Activated CD8-positive, alpha-beta memory T cell treated with anti-CD3 and anti-CD28 coated beads for 1 hour (primary cell): ENCODE measurements at places on chromosomes 7 and 10.

- no peak for DNase-seq
These were observed 8.0 kb downstream of the GRIFIN start for GRCh38 chr7:2468227-2468626.

DNA sequence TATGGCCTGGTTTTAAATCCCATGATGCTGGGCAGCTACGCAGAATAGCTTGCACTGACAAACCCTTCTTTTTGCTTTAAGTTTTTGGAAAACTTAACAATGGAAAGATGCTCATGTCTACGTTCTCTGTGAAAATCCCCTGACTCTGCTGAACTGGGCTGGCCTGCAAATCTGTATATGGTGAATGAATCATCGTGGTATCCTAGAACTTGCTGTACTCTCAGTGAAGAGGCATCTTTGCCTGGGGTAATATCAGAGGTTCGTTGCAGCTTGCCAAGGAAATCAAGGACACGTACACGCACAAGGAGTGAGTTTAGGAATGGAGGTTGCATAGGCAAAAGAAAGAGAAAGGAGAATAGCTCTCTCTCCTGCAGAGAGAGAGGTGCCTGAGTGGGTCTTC lies 382.0 kb upstream of the ADARB2 start:
- DNase-seq: no peak

DNA sequence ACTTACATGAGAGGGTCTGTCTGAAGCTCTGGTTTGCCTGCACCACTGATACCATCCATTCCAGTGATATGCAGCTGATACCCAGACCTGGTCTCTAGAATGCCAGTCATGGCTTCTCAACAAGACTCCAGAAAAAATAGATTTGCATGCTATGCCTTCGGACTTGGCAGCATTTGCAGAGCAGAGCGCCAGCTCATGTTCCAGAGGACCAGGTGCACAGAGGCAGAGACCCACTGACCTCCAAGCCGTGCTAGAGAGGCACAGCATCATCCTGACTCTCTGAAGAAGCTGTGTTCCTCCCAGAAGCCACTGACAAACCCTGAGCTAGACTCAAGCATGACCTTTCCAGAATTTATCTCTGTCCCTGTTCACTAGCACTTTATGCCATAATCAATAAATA lies 6.9 kb upstream of the PRKAG2 start:
- no peak for DNase-seq

DNA sequence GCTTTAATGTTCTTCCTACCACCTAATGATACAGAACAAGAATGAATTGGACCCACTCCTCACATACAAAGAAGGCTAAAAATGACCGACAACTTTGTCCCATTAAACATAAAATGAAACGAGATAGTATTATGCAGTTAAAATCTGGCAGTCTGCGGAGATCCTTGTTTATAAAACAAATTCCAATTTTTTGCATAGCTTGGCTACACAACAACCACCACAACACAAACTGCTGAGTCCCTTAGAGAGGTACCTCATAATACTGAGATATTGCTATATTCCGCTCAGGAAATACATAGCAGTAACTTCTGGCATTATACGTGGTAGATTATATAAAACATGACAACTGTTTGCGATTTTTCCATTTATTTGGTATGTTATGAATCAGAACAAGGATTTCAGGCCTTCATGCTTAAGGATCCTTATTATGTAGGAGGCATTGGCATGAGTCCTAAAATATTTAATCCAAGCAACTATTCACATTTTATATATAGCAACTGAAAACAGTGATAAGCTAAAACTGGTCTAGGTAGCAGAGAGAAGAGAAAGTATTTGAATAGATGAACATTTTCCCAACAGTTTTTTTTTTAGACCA lies 96.0 kb downstream of the ANK3 start:
- no peak for DNase-seq

DNA sequence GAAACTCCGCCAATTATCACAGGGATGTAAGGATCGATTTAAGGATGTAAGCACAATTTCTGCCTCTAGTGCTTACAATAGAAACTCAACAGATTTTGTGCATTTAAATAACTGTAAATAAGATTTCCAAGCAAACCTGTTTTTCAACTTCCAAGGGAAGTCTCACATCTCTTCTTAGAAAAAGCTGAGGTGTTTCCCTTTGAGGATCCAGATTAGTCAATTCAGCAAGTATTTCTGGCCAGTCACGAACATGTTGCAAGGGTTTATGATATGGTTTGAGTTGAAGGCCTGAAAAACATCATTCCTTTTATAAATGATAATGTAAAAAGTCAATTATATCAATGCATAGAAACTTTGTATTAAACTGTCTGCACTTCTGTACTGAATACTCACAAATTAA lies 23.9 kb downstream of the KRIT1 start:
- no peak for DNase-seq

- no peak for DNase-seq
These were observed 51.3 kb upstream of the NFE2L3 start for GRCh38 chr7:26100406-26101339.

- no peak for DNase-seq
These were observed 68.8 kb downstream of the PCGF5 start for GRCh38 chr10:91289305-91289704.

DNA sequence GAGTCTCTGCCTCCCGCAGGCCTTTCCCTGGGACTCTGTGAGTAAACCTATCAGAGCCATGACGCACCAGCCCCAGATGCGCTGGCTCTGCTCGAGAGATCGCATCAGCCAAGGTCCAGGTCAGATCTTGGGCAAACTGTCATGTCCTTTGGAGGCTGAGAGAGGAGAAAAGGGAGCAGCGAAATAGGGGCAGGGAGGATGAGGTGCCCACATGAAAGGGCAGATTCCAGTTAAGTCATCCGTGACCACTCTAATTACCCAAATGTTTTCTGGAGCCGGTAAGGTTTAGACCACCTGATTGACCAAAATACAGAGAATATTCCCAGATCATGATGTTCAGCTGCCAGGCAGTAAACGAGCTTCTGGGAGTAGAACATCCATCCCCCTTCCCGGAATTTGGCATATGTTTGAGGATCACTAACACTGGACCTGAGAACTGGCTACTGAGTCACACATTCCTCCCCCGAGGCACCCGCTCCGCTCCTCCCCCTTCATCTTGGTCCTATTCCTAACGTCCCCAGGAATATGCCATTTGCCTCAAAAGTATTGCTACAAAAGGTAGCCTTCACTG lies 88.0 kb downstream of the FGFR2 start:
- no peak for DNase-seq

DNA sequence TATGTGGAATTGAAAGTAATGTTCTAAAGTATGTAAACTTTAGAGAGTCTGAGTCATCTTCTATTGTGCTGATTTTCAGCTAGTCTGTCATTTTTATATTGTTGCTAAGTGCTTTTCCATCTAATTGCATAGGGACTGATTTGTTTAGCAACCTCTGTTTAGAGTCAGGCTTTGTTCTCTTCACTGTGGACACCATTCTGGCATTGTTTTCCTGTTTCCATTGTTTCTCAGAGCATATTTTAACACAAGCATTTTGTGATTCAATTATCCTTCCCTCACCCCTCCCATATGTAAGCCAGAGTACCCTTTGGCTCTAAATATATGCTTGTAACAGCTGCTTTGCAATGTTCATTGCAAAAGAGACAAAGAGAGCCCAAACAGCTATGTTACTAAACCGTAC lies 748.4 kb upstream of the PHF14 start:
- DNase-seq: no peak

DNA sequence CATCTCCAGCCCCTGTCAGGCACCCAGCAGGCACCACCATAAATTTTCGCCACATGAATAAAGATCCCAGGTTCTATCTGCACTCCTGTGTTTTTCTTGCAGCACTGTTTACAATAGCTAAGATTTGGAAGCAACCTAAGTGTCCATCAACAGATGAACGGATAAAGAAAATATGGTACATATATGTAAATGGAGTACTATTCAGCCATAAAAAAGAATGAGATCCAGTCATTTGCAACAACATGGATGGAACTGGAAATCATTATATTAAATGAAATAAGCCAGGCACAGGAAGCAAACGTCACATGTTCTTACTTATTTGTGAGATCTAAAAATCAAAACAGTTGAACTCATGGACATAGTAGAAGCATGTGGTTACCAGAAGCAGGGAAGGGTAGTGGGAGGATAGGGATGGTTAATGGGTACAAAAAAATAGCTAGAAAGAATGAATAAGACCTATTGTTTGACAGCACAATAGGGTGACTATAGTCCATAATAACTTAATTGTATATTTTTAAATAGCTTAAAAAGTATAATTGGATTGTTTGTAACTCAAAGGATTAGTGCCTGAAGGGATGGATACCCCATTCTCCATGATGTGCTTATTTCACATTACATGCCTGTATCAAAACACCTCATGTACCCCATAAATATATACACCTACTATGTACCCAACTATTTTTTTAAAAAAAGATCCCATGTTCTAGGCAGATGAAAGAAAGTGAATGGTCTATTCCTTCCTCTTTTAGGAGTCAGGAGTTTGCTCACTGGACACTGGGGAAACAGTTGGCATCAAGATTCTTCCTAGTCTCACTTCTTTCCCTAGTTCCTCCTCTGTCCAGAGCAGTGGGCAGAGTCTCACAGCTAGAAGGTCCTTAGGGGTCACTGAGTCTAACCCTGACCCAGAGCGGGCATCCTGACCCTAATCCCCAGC lies 1.0 kb upstream of the NPFFR1 start:
- no peak for DNase-seq

DNA sequence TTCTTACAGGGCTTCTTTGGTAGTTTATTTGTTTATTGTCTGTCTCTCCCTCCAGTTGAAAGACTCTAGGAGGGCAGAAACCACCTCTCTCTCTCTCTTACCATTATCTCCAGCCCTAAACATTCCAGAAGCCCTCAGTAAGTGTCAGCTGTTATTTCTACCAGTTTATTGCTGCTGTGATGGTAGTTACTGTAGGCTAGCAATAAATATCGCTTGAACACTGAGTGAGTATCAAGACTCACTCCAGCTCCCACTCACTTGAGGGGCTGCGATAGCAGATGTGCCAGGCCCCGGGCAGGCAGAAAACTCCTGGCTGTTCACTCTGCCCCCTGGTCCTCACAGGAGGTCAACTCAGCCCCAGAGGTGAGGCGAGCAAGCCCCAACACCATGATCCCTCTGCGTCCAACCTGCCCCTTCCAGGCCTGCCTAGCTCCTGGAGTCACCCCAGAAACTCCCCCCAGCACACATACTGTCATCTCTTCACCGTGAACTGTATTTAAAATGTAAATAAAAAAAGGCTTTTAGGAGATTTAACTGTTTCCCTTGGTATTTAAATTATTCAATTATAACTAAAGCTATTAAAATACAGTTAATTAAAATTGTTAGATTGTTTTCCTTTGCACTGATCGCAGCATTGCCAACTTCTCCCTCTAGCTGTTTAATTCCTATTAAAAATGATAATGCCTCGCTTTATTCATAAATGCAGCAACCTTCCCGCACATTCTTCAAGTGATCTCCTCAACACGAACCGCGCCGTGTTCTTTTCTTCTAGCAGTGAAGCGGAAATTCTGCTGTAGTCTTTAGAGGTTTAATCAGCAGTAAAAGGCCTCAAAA lies 321.1 kb upstream of the ZMIZ1 start:
- DNase-seq: no peak

DNA sequence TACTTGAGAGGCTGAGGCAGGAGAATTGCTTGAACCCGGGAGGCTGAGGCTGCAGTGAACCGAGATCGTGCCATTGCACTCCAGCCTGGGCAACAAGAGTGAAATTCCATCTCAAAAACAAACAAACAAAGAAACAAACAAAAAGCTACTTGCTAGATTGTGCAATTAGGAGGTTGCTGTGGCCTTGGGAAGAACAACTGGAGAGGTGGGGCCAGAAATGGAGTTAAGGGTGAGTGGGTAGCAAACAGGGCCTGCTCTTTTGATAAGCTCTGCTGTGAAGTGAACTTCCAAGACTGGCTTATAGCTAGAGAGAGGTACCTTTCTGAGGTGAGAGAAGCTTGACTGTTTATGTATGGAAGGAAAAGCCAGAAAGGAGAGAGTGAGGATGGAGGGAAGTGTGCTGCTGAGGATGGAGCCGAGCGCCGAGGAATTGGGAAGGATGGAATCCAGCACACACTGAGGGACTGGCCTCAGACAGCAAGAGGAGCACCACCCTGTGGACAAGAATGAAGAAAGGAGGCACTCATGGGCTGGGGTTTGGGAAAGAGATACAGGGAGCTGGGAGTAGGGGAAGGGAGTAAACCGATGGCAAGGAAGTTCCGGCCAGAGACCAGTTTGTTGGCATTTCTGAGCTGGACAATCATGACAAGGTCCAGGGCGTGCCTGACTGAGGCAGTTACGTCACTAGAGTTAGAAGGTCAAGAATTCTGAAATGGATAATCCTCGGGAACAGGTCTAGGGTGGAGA lies 7.0 kb upstream of the RPEL1 start:
- no peak for DNase-seq

- DNase-seq: no peak
These were observed 3.1 kb upstream of the TAS2R38 start for GRCh38 chr7:141976524-141977245.

- no peak for DNase-seq
These were observed 44.4 kb downstream of the MYPN start for GRCh38 chr10:68153473-68154210.

DNA sequence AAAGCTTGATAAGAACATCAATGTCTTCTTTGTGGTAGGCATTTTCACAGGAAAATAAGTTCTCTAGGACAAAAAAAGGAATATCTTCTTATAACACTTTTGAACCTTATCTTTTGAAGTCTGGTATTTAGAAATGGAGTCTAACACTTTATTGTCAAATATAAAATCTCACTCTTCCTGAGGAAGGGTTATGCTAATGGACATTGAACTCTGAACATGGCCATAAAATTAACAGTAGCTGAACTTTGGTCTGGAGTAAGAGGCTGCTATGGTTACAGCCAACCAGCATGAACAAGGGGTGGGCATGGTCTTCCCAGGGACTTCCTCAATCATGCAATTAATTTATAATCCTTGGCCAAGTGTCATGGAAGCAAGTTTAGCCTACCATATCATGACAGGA lies at the start of gene CLRN3:
Gene CLRN3 (minus strand): TSS at position 199 of the 400 bp plus-strand sequence. CDS start 157 bp downstream, at position 42.
- DNase-seq: no peak

DNA sequence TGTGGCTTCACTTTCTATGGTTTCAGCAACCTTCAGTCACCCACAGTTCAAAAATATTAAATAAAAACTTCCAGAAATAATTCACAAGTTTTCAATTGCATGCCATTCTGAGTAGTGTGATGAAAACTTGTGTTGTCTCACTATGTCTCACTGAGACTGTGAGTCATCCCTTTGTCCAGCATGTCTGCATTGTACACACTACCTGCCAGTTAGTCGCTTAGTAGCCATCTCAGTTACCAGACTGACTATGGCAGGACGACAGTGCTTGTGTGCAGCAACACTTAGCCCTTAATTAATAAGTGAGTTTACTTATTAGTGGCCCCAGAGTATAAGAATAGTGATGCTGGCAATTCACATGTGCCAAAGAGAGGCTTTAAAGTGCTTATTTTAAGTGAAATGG lies 22.5 kb downstream of the CCDC186 start:
- no peak for DNase-seq

DNA sequence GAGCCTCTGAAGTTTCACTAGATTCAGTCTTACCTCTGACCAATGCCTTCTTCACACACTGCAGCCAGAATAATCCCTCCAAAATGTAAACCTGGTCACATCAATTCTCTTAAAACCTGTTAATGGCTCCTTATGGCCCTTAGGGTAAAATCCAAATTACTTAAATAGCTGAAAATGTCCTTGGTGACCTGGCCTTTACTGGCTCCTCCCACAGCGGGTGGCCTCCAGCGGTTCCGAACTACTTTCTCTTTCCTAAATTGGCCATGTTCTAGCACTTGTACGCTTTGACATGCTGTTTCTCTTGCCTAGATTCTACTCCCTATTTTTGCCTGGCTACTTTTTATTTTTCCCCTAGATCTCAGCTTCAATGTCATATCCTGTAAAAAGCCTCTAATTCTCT lies 36.1 kb downstream of the AGK start:
- DNase-seq: no peak

GRCh38 chr7:77729574-77730348 lies 33.5 kb downstream of the RSBN1L start:
- no peak for DNase-seq

- DNase-seq: no peak
These were observed 30.6 kb upstream of the IKZF1 start for GRCh38 chr7:50273870-50274269.
